ENCODE measurements at places on chromosomes 2 and 18.

GRCh38 chr18:75053028-75053629 lies 155.8 kb downstream of the PTGR3 start:
- no peak for DNase-seq

- DNase-seq = peak; percentile 42
These were observed 19.4 kb downstream of the KLHL29 start for GRCh38 chr2:23404426-23404825.

DNA sequence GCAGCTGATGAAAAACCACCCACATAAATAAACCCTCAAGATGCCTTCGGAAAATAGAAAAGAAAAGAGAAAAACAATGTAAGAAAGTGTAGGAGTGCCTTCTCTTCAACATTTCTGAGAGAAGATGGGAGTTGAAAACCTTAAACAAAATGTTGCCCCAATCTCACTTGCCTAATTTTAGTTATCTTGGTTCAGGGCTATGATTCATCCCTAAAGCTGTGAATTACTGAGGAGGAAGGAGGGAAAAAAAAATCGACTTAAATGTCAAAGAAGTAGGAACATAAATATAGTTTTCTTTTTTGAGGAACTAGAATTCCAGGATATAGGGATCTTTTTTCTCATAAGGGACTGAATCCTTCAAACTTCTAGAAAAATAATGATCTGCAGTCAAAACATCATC lies 360.3 kb downstream of the TGIF1 start:
- DNase-seq = no peak

DNA sequence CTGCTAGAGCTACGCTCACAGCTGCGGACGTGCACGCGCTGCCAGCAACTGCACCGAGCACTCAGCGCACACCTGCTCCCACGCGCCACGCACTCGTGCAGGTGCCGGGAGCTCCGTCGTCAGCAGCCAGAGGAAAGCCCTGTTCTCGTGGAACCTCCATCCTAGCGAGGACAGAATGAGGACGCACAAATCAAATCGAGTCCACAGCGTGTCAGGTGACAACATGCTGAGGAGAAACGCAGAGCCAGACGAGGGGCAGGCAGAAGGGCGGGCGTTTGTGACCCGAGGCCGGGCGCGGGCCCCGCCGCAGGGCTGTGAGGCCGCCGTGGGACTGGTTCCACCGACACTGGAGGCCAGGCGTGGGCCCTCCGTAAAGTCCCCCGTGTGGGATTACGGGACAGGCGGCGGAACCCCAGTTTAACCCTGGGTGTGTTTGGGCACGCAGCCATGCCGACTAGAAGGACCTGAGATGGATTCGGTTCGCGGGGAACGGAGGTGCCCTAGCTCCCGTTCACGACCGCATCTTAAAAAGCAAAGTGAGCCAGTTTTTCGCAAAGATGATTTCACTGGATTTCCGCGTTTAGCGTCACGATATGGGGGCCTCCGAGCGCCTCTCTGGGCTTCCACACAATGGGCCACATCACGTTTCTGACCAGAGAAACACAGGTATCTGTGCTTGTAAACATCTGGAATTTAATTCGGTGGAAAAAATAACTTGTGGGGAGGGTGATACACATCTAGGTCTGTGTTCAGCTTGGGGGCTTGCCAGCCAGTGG lies 26.9 kb upstream of the ALKAL2 start:
- no peak for DNase-seq

DNA sequence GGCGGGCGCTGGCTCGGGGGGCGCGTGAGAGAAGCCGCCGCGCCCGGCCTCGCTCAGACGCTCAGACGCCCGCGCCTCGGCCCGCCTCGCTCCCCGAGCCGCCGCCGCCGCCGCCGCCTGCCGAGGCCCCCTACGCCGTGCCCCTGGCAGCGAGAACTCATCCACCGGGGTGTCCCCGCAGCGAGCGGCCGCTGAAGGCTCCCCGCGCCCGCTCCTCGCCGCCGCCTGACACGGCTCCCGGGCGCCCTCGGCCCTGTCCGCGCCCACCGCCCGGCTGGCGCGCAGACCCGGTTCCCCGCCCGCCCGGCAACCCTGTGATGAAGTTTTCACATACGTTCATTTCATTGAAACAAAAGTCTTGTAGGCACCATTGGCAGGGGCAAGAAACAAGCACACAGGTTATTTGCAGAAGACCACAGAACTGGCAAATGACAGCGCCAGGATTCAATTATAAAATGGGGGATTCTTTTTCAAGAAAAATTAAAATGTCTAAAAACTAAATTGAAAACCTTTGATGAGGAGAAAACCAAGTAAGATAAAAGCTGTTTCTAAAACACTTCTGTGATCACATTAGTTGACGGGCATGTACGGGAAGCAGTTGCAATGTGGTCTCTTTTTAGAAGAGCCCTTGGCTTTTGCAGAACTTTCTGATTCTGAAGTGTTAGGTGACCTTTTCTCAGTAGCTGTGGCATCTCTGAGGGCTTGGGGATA lies 50.5 kb upstream of the TUBA3D start:
- DNase-seq = no peak
